Left hindlimb (tissue), 1 donor: ENCODE measurements at places on chromosomes 16 and 17.

DNA sequence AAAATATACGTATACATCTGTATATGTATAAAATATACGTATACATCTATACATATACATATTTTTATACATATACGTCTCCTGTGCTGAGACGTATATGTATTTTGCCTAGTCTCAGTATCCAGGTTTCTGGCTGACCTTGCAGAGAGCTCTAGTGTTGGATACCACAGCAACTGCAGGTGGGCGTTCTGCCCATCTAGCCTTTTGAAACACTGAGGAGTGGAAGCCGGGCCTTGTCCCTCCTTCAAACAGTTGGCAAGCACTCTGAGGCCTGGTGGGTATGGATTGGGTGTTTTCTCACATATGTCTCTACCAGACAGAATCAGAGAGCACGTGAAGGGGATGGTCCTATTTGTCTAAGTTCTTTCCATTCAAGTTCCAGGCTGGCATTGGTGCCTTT, 39.4 kb upstream of the MRC2 start:
- no peak for DNase-seq

DNA sequence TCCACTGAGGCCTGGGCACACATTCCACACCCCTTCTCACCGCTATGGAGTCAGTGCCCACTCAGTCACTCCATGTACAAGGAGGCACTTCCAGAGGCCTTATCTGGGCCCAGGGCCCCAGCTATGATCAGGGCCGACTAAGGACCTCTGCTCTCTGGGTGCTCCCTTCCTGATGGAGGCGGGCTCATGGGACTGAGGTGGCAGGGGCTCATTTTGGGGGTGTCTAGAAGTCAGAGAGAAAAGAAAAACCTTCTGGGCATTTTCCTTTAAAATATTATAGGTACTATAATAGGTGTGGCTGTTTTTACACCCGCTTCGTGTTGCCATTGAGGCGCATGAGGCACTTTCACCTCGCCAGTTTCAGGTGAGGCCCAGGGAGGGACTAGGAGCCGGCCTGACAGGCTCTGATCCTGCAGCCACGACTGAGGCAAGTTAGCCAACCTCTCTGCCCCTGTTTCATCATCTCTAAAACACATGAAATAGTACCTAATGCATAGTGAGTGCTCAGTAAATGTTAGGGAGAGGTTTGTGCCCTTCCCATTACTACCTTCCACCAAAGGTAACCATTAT, 14.4 kb downstream of the B9D1 start:
- no peak for DNase-seq

- DNase-seq = peak; percentile 90
These were observed 28.2 kb downstream of the ACTG1 start for GRCh38 chr17:81484195-81484979.

DNA sequence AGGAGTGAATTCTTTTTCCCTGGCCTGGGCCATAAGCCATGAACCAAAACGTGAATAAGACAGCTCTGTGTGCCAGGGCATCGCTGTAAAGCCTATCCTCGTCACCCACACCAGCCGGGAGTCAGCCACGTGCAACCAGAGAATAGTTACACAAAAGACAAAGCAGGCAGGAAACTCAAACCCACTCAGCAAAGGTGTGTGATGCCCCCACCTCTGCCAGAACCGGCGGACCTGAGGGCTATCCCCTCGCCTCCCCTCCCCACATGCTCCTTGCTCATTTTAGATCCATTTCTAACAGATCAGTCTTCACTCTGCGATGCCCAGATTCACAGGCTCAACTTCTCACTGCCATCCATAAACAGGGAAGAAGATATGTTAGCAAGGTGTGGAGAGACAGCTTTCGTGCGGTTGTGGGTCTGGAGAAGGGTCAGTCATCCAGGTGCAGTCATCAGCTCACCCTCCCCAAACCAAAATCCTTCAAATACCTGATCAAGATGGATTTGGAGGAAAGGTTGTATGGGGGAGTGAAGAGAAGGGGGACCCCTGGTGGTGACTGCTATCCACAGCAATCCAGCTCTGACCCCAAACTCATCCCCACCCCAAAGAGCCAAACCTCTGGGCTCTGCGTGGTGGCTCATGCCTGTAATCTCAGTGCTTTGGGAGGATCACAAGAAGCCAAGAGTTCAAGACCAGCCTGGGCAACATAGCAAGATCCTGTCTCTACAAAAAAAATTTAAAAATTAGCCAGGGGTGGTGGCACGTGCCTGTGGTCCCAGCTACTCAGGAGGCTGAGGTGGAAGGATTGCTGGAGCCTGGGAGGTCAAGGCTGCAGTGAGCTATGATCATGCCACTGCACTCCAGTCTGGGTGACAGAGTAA, 219.2 kb downstream of the C16orf78 start:
- peak; percentile 32 for DNase-seq

- no peak for DNase-seq
These were observed 60.0 kb downstream of the CRISPLD2 start for GRCh38 chr16:84879569-84880487.

DNA sequence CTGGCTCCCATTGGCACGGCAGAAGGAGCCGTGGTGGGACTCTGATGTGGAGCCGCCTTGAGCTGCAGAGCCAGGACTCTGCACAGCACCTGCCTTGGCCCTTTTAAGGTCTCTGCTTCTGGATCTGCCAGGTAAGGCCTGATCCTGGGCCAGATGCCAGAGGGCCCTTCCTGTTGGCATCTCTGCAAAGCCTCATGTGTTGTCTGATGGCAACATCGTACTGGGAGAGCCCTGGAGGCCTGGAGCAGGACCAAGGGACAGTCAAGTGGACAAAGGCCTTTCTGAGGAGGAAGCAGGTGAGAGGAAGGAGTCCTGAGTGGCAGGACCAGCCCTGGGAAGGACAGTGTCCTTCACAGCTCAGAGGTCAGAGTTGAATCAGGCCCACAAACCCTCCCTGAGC, 26.1 kb downstream of the SOCS1 start:
- no peak for DNase-seq

DNA sequence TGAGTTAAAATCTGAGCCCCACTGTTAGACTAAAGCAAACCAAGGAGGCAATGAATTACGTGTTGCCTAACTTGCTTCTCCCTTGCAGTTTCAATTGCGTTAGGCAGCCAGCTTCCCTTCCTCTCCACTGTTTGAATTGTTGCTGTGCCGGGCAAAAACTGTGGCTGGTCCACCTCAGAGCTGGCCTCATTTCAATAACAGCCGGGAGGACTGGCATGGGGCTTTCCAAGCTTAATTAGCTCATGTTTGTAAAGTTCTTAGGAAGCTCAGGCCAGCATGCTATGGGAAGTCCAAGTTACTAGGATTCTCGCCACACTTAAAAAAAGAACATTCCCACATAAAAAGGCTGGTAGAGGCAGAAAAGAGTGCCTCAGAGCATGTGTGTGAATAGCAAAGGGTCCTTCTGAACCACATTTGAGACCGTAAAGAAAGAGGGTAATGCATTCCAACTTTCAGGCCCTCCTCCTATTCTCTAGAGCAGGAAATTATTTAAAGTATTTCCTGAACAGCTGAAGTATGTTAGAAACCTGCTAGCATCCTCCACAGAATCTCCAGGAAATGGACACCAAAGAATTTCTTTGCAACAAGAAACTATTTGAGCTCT, 79.0 kb upstream of the SMURF2 start:
- peak; percentile 74 for DNase-seq

DNA sequence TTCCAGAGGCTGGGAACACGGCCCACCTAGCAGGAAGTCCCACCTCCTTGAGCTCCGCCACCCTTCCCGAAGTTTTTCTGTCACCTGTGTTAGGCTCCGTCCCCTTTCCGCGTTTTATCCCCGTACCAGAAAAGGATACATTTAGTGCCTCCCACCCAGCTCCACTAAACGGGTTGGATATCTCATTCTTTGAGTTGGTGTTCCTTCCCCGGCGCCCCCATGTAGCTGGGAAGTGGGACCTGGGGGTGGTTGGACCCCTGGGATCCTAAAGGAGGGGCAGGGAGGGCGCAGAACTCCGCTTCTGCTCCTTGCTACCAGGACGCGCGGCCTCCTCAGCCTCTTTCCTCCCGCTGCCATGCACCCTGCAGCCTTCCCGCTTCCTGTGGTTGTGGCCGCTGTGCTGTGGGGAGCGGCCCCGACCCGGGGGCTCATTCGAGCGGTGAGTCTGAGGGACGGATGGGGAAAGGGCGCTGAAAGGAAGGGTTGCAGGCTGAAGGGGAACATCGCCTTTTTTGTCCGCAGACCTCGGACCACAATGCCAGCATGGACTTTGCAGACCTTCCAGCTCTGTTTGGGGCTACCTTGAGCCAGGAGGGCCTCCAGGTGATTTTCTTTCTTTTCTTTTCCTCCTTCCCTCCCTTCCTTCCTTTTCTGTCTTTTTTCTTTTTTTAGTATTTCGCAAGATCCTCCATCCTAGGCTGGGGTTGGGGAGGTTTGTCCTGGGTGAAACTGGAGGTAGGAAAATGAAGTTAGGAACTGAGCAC, 669 bp downstream of the RNF167 start:
- no peak for DNase-seq

DNA sequence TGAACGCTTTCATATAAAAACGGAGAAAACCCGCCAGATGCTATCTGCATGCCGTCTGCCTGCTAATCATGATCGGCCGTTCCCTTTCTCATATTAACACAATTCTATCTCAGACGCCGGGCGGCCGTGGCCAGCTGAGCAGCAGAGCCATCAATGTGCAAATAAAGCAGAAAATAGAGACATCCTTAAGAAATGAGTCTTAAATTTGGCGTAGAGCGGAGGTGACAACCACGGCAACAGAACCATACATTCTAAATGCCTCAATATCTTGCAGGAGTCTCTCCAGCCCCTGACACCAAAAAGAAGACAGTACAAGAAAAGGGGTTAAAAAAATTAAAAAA, 2.7 kb upstream of the IRX5 start:
- DNase-seq = no peak
